ENCODE measurements at places on chromosomes 3 and 15.

- DNase-seq: no peak
Observed at GRCh38 chr3:101876142-101876541, 26.8 kb downstream of the NFKBIZ start.

DNA sequence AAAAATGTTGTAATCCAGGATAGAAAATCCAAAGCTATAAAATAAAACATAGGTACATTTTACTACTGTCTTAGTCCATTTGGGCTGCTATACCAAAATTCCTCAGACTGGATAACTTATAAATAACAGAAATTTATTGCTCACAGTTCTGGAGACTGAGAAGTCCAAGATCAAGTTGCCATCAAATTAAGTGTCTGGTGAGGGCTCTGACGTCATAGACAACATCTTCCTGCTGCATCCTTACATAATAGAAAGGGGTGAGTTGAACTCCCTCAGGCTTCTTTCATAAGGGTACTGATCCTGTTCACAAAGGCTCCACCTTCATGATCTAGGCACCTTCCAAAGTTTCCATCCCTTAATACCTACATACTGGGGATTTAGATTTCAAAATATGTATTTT is 826.8 kb downstream of the NTRK3 start:
- no peak for DNase-seq

- DNase-seq: no peak
Observed at GRCh38 chr15:71183063-71183462, 67.8 kb downstream of the THSD4 start.

- no peak for DNase-seq
Observed at GRCh38 chr15:58839485-58839884, 68.4 kb downstream of the MINDY2 start.

DNA sequence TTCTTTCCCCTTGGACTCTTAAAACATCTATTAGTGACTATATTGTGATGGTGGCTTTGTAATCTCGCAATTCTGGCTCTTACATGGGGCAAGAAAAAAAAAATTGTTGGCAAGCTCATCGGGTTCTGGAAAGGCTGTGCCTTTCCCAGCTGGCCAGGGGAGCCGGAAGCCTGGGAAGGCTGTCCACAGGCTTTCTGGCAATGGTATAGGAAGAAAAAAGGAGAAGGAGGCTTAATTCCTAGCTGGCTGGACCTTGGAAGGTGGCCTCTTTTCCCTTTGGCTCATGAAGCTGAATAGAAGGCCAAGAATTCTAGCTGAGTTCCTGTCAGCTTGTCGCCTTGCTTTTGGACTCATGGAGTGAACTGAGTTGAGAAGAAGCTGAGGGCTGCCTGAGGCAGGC is 243.5 kb upstream of the SEMA6D start:
- DNase-seq: no peak

DNA sequence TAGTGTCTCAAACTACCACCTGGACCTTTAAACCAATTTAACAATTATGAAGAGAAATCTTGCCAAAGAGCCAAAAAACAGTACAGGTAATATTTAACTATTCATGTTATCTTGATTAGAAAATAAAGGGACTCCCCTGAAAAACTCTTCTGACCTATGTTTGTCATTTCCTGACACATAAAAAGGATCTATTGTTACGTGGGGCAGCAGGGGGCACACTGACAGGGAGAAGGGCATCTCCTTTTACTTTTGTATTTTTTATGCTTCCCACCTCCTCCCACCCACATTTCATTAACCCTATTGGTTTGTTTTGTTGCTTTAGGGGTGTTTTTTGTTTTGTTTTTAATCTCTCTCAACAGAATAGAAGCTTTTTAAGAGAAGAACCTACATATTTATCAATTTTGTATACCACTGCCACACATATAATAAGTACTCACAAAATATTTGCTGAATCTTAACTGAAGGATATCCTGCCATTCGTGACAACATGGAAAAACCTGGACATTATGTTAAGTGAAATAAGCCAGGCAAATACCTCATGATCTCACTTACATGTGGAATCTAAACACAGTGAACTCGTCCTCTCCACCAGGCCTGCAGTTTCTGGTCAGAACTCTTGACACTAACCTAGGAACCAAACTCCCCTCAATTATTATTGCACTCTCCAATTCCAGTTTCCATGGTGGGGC is 17.7 kb downstream of the STAG1 start:
- no peak for DNase-seq

DNA sequence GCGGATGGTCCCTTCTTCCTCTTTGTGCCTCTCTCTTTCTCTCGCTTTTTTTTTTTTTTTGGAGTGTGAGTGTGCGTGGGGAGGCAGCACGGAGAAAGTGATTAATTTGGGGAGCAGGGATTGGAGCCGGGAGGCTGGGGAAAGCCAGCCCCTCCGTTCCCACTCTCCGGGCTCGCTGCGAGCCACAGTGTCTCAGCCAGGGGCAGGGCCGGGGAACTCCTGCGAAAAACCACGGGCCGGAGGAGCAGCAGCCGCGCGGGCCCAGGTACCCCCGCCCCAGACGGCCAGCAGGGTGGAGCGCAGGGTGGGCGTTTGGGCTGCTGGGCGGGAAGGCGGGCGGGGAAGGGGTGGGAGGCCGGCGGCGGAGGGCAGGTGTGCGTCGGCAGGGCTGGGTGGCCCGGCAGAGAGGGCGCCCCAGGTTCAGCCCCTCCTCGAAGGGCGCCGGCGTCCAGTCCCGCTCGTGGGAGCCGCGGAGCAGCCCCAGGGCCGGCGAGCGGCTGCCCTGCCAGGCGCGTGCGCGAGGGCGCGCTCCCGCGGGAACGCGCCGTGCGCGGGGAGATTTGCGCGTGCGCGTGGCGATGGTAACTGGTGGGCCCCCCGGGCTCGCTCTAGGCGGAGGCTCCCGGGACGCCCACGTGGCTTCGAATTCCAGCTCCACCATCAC is 1.4 kb downstream of the CHL1 start:
- DNase-seq: peak; percentile 31

DNA sequence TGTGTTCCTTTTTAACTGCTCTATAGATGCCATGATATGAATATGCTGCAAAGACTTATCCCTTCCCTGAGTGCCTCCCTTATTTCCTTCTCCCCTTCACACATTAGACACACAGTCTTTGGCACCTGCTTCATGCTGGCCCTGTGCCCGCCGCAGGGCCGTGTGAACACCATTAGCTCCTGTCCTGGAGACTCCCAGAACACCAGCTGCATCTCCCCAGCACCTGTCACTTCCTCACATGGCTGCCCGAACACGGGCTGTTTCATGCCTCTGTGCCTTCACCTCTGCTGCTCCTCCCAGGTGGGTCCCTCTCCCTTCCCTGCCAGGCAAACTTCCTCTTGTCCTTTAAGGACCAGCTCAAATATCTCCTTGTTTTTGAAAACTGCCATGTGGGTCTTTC is 40.5 kb upstream of the SEC13 start:
- DNase-seq: no peak

- no peak for DNase-seq
Observed at GRCh38 chr3:149270180-149270579, 48.6 kb upstream of the CP start.

DNA sequence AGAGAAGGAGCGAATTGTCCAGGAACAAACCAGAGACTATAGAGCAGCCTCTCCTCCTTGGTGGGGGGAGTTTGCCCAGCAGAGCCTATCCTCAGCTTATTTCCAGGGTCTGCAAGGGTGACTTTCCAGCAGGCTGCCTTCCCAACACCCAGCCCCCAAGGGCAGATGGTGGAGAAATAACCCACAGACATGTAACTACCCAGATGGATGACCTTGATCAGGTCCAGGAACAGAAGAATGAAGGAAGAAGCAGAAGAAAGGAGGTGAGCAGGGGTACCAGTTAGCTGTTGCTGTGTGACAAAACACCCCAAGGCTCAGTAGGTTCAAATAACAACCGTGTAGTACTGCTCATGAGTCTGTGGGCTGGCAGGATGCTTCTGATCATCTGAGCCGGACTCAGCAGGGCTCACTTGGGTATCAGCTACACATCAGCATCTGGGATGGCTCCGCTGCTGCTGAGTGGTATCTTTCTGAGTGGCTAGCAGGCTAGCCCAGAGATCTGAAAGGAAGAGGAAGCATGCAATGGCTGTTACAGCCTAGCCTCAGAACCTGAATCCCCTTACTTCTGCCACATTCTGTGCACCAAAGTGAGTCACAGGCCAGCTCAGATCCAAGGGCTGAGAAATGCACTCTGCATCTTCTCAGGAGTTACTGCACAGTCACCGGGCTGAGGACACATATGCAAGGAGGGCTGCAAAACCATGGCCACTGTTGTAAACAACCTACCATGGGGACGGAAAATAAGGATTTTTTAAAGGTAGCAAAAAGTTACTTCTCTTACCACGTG is 22.2 kb upstream of the TXNRD3 start:
- no peak for DNase-seq

DNA sequence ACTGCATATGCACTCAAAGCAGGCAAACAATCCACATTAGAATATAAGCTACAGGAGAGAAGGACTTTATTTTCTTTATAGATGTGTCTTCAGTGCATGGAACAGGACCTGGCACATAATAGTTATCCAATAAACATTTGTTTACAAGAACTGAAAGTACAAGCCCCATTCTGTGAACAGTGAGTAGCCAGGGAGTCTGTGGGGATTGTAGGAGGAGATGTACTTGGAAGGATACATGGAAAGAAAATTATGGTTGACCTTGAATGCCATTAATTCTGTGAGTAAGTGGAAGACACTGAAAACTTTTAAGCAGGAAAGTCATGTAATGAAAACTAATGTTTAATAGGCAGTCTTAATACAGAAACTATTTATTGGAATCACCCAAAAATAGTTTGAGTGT is 28.3 kb downstream of the MASP1 start:
- DNase-seq: no peak

- no peak for DNase-seq
Observed at GRCh38 chr3:128173200-128173599, 19.9 kb downstream of the EEFSEC start.

DNA sequence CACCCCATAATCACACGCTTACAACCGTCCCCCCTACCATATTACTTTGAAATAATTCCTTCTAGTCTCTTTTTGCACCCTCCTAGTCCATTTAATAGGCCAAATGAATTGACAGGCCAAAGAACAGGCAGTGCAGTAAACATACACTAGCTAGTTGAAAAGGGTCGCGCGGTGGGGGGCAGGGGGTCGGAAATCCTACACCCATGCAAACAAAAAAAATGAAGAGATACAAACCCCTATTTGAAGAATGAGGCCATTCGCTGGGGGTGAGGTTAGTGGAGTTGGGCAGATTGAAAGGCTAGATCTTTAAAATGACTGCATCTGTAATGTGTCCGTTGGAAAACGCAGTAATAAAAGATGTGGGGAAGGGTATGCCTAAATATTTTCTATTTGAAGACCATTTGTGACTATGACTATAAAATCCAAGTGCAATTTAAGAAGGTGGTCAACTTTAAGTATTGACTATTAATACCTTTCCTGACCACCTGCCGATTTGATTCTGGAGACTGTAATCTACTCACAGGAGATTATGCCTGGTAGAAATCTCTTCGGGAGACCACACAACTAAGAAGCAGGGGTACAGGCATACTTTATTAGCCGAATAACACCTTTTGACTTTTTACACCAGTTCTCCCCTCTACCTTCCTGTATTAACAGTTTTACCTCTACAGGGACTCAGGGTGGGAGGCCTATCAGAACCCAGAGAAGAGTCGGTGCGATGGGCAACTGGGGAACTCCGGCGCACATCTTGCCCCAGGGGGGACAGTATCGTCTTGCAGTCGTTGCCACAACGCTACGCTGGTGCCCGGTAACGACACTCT is 762 bp upstream of the ARL6 start:
- DNase-seq: no peak

DNA sequence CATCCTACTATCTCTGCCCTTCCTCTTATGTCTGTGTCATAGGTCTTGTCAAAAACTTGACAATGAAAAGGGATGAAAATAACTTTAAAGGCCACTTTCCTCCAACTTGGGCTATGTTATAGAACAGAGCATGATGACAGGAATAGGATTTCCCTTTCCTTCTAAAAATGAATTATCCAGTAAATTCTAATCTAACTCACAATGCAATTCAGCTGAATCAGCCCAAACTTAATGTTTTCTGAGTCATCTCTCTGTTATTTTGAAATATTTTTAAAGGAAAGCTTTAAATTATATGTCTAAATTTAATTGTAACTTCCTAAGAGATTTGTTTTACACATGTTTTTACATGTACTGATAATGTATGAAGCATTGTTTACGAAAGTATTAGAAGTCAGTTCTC is 258.5 kb downstream of the BBX start:
- DNase-seq: no peak

DNA sequence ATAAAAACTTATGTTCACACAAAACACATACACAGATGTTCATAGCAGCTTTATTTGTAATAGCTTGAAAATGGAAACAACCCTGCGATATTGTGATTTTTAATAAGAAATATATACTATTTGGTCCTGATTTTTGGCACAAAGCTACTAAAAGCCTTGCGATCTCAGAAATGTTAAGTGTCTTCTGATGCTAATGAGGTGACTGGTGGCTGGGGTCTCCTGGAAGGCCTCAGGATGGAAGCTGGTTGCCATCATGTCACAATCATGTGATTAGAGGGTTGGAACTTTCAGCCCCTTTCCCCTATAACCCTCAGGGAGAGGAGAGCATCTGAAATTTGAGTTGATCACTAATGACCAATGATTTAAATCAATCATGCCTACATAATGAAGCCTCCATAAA is 278.4 kb upstream of the UBE2E1 start:
- DNase-seq: no peak

DNA sequence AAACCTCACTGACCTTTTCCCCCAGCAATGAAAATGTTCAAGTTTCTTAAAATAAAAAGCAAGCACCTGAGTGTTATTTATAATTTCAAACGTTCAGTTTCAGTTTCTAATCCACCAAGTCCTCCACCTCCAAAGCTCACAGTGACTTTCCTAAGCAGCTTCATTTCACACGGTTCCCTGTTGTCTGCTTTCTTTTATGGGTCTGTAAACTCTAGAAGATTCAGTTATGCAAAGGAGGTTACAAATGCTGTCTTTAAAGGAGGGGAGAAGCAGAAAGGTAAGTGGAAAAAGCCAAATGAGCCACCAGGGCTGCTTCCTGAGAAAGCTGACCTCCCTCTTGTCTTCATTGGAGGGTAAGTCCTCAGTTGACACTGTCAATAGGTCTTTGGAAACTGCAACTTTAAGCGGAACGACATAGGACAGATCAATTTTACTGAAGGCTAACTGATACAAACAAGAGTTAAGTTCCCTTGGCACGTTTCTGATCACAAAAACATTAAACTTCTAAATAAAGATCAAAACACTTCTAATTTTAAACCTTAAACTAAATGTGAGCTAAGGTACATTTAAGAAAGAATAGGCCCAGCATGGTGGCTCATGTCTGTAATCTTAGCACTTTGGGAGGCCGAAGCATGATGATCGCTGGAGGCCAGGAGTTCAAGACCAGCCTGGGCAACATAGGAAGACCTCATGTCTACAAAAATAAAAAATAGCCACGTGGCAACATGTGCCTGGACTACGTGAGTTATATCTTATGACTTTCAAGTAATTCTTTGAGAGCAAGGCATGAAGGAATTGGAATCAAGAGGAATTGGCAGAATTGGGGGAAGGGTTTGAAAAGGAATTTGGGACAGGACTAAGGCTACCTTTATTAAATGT is 151.9 kb upstream of the UBE2E1 start:
- no peak for DNase-seq

DNA sequence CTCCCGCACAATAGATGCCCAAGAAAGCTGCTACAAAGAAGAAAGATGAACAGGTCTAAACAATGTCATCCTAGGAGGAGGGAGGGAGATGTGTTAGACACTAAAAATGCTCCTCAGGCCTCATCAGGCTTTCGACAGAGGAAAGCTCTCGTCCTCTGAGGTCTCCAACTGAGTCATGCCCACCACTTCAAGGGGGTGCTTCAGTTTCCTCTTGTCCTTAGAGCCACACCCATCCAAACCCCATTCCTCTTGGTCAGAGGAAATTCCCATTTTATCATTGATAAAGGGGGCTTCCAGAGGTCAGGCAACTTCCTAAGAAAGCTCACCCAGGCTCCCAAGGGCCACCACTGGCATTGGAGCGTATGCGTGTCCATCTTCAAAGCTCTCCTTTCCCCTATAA is 50.1 kb downstream of the HEG1 start:
- no peak for DNase-seq

Measured in progenitor cell of endocrine pancreas (in vitro differentiated cells).